ENCODE measurements at places on chromosomes 5 and 9. TPM values are rescaled to one million over a fixed set of nuclear protein-coding genes. Genes with fewer than 3 reads are reported as not detected.

The KIF24 gene
- total RNA-seq, result 5.9 TPM

The GPR150 gene
- 0.45 TPM for total RNA-seq

The GPR151 gene
- not detected for total RNA-seq

The SUSD1 gene
- 3.6 TPM for total RNA-seq

The C8G gene
- total RNA-seq, result 0.83 TPM

The SLC36A2 gene
- not detected for total RNA-seq

The TMEM215 gene
- total RNA-seq, result not detected
